CD4-positive, alpha-beta T cell treated with Interleukin-21 for 1 hour (primary cell): ENCODE measurements at places on chromosomes 1 and 21.

GRCh38 chr1:10561497-10561896 is 86.7 kb downstream of the PEX14 start:
- no peak for DNase-seq

GRCh38 chr1:10788592-10789006 is 7.8 kb downstream of the CASZ1 start:
- no peak for DNase-seq

DNA sequence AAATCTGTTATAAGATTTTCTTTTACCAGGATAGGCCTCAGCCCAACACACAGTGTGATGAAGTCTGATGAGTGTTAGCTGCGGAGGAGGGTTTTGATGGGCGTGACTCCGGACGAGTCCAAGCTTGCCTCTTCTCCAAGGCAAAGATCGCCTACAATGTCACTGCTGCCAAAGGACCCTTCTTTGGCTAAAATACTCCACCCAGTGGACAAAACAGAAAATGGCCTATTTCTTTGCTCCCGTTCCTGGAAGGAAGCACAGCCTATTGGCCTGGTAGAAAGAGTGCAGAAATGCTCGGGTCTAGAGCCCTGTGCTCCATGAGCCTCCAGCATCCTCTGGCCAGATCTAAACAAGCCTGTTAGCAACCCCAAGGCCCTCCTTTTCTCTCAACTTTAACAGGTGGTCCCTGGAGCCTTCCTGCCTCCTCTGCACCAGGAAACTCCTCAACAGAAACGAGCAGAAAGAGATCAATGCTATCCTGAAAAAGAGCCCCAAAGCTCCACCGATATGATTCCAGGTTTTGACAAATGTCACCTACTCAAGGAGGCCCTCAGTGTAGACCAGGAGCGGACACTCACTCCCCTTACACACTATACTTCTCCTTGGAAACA is 3.4 kb upstream of the CASQ2 start:
- DNase-seq: peak; percentile 12

GRCh38 chr1:182563095-182563494 is 26.0 kb downstream of the RNASEL start:
- no peak for DNase-seq

DNA sequence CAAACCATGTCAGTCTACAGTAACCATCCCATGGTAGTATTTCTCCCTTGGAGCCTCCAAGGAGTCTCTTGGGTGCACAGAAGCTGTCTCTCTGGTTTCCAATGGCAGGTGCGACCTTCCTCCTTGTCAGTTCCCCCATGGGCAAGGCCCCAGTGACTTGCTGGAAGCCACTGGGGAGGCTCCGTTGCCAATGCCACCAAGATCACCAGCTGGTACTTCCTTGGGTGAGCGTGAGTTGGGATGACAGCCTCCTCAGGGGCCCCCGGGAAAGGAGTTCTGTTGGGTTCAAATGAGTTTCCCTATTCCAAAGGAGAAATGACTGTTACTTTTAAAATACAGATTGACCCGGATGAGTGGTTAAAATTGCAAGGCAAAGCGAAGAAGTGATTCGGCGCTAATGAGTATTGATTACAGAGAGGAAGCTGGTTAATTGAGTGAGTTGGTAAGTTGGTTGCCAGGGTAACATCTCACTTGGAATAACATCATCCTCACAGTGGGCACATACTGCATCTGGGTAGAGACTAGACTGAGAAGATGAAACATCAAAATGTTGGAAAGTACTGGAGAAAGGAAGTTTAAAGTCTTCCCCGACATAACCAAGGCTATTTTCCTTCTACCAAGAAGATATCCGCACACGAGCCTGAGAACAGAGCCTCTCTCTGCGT is 53.0 kb upstream of the LAPTM5 start:
- no peak for DNase-seq

GRCh38 chr1:1893997-1894353 is 3.1 kb upstream of the GNB1 start:
- DNase-seq: no peak

- DNase-seq: no peak
Measured at GRCh38 chr1:200330741-200331428, 79.0 kb downstream of the ZNF281 start.

DNA sequence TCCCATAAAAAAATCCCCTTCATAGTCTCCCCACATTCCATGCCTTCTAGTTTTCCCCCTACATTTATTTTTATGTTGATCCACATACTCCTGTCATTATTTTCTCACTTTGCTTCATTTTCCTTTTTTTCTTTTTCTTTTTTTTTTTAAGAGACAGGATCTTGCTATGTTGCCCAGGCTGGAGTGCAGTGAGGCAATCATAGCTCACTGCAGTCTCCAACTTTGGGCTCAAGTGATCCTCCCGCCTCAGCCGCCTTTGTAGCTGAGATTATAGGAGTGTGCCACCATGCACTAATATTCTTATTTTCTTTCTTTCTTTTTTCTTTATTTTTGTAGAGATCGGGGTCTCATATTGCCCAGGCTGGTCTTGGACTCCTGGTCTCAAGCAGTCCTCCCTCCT is 7.8 kb downstream of the RNF2 start:
- DNase-seq: no peak

- DNase-seq: no peak
Measured at GRCh38 chr1:230414102-230414501, 12.0 kb downstream of the PGBD5 start.

GRCh38 chr1:196372896-196373536 is 235.2 kb downstream of the KCNT2 start:
- DNase-seq: peak; percentile 13
